Large intestine (tissue), 12 donors: ENCODE measurements at places on chromosomes 3 and 15.

DNA sequence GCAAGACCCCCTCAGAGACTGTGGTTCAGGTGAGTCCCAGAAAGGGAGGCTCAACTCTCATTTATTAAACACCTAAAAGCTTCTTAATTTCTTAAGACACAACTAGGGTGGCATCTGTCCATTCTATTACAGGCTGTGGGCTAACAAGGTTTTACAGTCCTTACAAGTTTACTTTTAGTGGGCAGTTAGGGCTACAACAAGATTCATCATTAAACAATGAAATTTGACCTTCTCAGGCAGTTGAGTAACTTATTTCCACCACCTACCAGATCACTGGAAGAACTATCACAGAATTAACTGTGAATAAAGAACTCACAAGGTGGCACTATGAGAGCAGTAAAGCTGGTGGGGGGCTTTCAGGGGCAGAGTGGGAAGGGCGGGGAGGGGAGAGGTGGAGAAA lies 132.6 kb downstream of the PLD1 start:
- no peak for DNase-seq

DNA sequence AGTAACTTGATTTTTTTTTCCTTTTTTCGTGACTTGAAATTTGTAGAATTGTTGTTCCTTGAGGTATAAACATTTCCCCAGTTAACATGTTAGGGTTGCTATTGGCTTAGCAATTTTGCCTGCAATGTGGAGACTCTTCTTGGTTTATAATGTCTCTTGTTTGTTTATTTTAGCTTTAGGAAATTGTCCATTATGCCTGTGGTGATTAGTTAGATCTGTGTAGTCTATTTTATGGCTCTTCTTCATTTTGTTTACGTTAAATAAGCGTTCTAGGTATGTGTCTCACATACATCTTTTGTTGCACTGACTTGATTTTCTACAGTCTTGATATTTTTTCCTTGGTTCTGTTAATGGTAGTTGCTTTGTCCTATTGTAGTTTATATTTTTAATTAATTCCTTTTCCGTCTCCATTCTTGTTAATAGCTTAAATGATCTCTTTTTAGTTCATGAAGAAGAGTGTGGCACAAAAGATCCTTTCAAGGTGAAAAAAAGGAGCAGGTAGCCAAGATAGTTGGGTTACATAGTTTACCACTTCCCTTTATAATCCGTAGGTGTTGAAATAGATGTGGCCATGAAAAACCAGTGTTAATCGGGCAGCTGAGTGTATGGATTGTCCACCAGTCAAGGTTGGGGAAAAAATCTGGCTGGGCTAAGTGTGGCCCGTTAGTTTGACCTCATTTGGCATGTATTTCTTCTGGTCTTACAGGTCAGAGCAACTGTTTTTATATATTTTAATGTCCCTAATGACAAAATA lies 12.1 kb downstream of the IQGAP1 start:
- DNase-seq = no peak

- DNase-seq = no peak
Observed at GRCh38 chr15:57892181-57892580, 173.3 kb downstream of the ALDH1A2 start.

DNA sequence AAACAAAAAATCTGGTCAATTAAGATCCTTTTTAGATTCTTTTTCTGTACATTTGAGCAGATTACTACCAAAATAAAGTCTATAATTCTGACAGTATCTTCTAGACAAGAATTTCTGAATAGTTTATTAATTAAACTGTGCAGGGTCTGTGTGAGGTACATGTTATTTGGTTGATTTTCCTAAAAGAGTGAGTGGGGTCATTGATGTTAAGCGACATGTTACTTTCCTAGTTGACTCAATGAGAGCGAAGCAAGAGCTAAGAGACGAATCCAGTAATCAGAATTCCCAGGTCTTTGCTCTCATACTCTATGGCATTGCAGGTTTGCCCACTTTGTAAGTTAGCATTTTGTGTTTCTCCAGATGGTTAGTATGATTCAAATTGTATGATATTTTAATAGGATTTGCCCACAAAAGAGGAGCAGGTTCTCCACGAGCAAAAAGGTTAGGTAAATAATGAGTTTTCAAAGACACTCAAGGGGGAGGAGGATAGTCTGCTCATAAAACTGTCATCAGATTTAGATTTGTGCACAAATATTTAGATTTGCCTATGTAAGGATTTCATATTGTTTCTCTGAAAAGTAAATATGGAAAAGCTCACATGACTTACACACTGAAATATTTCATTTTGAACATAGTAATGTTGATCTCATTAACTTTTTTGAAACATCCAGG lies 217.2 kb upstream of the CGNL1 start:
- DNase-seq = no peak

GRCh38 chr3:194424373-194424772 lies 25.3 kb upstream of the GP5 start:
- no peak for DNase-seq

DNA sequence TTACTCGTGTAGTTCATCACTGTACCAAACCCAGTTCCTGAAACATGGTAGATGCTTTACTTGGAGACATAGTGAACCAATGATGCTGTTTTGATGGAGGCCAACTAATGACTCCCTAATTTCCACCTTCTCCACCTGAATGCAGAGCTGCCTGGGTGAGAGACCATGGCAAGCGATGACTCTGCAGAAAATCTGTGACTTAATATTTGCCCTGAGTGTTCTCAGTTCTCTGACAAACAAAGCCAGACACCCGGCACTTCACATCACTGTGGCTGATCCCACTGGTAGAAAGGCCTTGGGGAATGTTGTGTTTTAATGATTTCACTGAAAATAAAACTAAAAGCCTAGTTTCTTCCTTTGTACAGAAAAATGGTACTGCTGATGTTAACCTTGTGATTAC lies 39.5 kb upstream of the UBE3A start:
- no peak for DNase-seq

- no peak for DNase-seq
Observed at GRCh38 chr3:31919528-31919927, 61.5 kb downstream of the OSBPL10 start.

DNA sequence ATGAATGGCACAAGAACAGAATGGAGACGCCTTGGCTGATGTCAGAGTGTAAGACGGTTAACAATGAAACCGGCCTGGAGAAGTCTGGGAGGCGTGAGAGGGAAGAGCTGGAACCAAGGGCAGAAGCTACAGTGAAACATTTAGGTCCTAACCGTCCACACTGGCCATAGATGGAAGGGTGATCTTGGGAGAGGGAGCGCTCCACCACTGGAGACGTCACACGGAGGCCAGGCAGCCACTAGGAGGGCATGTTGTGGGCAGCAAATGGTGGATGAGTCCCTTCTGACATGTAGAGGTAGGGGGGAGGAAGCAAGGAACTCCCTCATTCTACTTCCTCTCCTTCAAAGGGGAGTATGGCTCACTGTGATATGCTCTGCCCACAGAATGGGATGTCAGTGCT lies 23.8 kb downstream of the FEM1B start:
- DNase-seq = no peak

DNA sequence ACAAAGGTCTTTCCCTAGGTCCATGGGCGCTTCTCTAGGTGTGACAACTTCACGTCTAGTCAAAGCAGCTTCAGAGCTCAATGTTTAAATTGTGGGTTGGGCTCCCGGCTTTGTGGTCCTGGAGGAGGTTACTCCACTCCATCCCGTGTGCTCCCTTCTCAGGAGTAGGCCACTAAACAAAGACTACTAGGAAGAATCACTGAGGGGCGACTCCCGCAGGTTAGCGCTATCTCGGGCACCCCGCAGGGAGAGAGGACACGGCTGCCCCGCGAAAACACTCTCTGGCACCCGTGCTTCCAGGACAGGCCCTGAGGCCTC lies 500 bp downstream of the PARP6 start:
- DNase-seq = no peak

DNA sequence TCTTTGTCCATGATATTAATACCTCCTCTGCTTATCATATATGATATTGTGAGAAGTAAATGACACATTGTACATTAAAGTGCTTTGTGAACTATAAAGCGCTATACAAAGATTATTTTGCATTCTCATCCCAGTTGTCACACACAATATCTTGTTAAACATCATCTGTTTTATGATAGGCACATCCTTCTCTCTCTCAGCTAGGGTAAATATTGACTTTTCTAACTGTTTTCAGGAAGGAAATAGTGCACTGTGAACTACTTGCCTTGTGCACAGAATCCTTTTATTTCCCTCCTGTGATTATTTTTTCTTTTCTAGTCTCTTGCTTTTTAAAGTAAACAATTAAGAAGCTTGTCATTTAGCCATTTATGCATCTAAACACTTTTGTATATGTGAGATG lies 388.2 kb downstream of the LPP start:
- no peak for DNase-seq

GRCh38 chr15:66891776-66892175 lies 173.6 kb upstream of the SMAD3 start:
- no peak for DNase-seq

GRCh38 chr3:102005551-102005950 lies 156.2 kb downstream of the NFKBIZ start:
- no peak for DNase-seq

DNA sequence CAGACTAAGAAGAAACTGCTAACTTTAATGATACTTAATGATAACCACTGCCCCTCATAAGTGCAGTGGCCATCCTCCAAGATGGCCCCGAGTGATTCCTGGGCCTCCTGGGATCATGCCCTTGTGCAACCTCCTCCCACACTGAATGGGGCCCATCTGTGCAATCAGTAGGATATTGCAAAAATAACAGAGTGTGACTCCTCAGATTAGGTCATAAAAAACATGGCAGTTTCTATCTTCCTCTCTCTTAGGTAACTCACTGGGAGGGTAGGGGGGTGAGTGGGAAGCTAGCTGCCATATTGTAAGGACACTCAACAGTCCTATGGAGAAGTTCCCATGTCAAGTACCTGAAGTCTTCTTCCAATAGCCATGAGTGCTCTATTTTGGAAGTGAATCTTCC lies 173.0 kb downstream of the SHQ1 start:
- no peak for DNase-seq

- DNase-seq = no peak
Observed at GRCh38 chr15:80461356-80462095, 57.3 kb downstream of the ARNT2 start.

- DNase-seq = no peak
Observed at GRCh38 chr3:32850226-32850625, 32.4 kb downstream of the TRIM71 start.

- DNase-seq = no peak
Observed at GRCh38 chr3:143103652-143104051, 15.9 kb upstream of the CHST2 start.

DNA sequence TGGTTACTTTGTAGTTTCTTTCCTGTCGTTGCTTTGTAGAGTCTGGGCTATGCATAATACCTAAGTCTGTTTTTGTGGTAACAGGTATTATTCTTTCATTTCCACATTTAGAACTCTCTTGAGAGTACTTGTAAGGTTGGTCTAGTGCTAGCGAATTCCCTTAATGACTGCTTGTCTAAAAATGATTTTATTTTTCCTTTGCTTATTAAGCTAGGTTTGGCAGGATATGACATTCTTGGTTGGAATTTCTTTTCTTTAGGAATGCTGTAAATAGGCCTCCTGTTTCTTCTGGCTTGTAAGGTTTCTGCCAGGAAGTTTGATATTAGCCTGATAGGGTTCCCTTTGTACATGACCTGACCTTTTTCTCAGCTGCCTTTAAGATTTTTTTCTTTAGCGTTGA lies 70.1 kb upstream of the SGO1 start:
- DNase-seq = no peak

- no peak for DNase-seq
Observed at GRCh38 chr3:77373619-77374018, 333.7 kb downstream of the ROBO2 start.

- no peak for DNase-seq
Observed at GRCh38 chr15:99283717-99284116, 32.4 kb downstream of the LRRC28 start.

DNA sequence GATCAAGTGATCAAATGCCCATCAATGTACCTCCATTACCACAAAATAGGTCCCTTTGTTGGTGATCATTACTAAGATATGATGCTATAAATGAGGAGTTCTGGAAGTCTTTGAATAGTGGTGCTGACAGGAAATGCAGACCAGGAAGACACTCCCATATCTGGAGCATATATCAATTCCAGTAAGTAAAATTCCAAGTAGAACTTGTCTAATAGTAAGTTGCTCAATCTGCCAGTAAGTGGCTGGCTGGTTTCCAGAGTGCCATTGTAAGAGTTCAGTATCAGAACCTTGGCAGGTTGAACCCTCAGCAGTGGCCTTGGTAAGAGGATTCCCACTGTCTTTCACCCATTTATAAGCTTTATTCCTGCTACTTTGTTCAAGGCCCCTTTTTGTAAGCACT lies 379.9 kb upstream of the RBMS3 start:
- DNase-seq = no peak
